ENCODE measurements at places on chromosomes 13 and 19.
A peak's percentile ranks its signal among the peaks of the same experiment; 100 is the strongest.

- peak; percentile 63 for DNase-seq
Measured at GRCh38 chr13:28568286-28568685, 73.4 kb upstream of the FLT1 start.

GRCh38 chr13:78609464-78610205 is 6.3 kb upstream of the POU4F1 start:
- DNase-seq = no peak

DNA sequence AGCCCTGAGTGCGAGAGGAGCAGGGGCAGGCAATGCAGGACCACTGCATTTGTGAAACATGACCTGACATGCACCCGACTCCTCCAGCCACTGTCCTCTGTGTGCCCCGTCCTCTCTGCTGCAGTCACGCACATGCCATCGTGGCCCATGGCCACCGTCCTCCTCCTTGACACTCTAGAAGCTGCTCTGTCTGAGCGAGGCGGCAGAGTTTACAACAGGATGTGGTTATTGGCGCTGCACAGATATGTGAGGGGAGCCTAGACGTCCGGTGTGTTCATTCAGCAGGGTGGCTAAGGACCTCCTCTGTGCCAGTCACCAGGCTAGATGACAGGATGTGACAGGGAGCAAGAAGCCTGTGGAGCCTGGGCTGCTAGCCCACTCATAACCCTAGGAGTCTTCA is 277.8 kb downstream of the FOXO1 start:
- peak; percentile 62 for DNase-seq

GRCh38 chr13:75705395-75705794 is 69.3 kb downstream of the LMO7 start:
- no peak for DNase-seq

GRCh38 chr13:94313321-94313910 is 166.1 kb downstream of the DCT start:
- DNase-seq = no peak

DNA sequence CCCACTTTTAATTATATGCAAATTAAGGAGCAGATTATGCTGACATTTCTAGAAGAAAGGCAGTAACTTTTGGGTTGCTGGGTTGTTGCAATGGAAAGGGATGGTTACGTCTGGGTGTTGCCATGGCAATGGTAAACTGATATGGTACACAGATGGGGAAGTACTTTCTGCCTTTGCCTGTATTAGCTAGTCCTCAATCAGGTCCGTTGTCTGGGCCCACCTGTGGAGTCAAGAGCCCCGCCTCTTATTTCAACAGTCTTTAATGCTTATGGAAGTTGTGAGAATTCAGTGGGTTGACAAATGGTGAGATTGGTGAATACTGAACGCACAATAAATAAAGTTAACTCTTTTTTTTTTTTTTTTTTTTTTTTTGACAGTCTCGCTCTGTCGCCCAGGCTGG is 30.6 kb upstream of the DPP9 start:
- no peak for DNase-seq

- DNase-seq = peak; percentile 92
Measured at GRCh38 chr19:17579661-17580244, 24.3 kb downstream of the COLGALT1 start.

GRCh38 chr13:94115054-94115453 is 364.4 kb downstream of the DCT start:
- no peak for DNase-seq

GRCh38 chr13:51453959-51454703 is 1.3 kb upstream of the INTS6 start:
- DNase-seq = no peak

DNA sequence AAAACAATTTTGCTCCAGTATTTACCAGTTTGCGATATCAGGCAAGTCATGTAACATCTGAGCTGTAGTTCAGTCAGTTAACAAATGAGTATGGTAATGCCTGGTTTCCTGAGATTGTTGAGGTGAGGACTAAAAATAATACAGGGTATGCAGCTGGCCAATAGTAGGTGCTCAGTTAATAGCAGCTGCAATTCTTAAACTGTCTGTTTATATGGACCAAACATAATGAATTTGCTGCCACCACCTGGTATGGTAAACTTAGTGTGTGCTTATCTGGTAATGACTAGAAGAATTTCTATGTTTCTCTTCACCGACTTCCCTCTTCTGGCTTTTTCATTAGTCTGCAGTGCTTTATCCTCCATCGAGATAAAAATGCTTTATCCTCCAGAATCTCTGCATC is 9.1 kb downstream of the ZMYM2 start:
- DNase-seq = peak; percentile 59

- peak; percentile 29 for DNase-seq
Measured at GRCh38 chr19:23991170-23991569, 76.5 kb downstream of the ZNF726 start.

DNA sequence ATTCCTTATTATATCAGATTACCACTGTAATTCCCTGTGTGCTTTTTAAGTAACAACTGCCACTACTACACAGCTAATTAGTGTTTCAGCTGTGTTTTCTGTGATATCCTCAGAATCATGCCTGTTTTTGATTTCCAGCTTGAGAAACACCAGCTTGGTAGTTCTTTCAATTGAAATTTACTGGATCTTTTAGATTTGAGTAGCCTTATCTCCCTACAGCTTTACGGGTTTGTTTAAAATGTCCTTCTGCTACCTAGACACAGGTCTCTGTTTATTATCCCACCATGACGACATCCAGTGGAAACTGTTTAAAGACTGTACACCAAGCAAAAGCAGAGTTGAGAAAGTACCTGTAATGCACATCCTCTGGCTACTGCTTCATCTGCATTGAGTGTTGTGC is 12.1 kb downstream of the HSPH1 start:
- DNase-seq = no peak

GRCh38 chr19:54041969-54042606 is 21.6 kb downstream of the VSTM1 start:
- no peak for DNase-seq

- DNase-seq = no peak
Measured at GRCh38 chr19:42794765-42795164, 29.3 kb upstream of the PSG8 start.

GRCh38 chr19:13952931-13953531 is 722 bp downstream of the DCAF15 start:
- peak; percentile 79 for DNase-seq

DNA sequence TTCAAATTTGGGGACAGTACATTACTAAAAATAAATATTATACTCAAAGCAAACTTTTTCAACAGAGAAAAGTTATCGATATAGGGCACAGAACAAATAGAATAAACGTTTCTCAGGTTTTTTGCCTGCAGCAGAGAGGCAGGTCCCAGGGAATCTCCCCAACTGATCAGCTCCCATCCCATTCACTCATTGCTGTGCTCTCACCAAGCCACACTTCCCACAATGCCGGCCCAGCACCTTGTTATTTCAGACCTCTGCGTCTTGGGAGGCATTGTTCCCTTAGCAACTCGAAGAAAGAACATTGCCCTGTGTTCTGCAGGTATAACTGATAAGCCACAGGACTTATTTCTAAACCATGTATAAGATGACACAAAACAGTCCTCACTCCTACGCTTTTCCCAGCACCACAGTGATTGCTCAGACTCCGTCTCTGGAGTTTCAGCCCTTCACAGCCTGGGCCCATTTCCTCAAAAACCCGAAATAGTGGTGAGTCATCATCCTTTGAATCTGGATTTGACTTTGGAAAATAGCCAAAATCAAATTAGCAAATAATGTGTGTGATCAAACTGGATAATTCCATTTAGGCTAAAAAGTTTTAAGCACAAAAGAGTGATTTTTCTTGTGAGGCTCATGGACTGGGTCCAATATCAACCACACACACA is 100.4 kb downstream of the DCLK1 start:
- no peak for DNase-seq

DNA sequence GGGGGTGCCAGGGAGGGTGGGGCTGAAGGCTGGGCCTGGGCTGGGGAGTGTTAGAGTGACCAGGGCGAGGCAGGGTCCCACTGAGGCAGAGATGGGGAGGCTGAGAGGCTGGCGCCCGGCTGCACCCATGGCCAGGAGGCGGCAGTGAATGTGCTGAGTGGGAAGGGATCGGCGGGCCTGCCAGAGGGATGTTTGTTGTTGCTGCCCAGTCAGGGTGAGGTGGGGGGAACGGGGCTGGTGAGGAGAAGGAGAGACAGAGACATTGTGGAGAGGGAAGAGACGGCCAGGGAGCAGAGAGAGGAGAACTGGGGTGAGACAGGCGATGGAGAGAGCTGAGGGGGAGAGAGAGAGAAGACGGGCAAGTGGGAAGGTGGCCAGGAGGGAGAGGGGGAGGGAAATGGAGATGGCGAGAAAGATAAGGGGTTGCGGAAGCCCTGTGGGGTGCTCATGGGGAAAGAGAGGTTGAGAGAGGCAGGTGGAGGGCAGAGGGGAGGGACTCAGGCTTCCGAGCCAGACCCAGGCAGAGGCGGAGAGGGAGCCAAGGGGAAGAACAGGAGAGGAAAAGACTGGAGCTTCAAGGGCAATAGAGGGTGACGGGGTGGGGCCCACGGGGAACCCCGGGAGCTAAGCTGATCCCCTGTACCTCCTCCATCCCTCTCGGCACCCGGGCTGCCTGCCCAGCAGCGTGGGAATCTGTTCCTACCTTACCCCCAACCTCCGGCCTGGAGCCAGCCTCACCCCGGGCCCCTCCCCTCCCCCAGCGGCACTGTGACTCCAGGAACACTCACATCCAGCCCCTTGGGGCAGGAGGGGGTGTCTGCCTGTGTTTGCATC is 690 bp upstream of the B3GNT8 start:
- DNase-seq = peak; percentile 51

- no peak for DNase-seq
Measured at GRCh38 chr13:49347650-49348385, 96.0 kb downstream of the CAB39L start.

- no peak for DNase-seq
Measured at GRCh38 chr19:42345191-42345812, 19.9 kb downstream of the MEGF8 start.

- DNase-seq = no peak
Measured at GRCh38 chr13:35996360-35996759, 134.8 kb downstream of the DCLK1 start.

DNA sequence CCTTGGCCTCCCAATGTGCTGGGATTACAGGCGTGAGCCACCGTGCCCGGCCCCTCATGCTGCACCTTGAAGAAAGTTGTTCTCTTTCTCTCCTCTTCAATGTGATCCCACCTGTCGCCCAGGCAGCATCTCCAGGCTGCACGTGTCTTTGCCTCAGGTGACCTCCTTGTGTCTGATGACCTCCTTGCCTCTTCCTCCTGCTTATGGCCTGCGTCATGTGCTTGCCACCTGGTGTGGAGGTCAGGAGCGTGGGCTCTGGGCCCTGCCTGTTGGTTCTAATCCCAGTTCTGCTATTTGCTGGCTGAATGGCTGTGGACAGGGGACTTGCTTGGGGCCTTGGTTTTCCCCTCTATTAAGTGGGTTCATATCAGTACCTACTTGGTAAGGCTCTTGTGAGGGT is 6.3 kb downstream of the BICRA start:
- no peak for DNase-seq

DNA sequence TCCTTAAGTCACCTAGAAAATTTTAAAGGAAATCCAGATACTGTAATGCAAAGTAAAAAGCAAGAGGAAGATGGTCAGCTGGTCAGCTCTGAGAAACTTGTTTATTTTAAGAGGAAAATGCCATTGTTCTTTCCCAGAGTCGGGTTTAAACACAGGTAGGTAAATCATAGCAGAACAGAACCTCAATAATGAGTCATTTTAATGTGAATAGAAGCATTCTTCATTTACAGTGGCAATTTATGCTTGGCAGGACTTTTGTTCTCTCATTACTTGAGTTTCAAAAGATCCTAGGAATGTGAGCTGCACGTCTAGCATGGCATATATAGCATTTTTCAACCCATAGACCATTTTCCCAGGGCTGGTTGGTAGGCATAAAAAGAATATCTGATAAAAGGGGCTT is 132.3 kb downstream of the LIG4 start:
- DNase-seq = no peak

- peak; percentile 86 for DNase-seq
Measured at GRCh38 chr13:30307194-30307970, at the start of gene KATNAL1. KATNAL1 (minus strand) TSS chr13:30307551; CDS start chr13:30283777, 23,774 bp downstream.

GRCh38 chr13:47038188-47038587 is 141.3 kb upstream of the HTR2A start:
- no peak for DNase-seq

GRCh38 chr13:62747629-62748028 is 1332.0 kb upstream of the PCDH20 start:
- no peak for DNase-seq

- peak; percentile 36 for DNase-seq
Measured at GRCh38 chr19:3606690-3607289, at the start of gene TBXA2R. TBXA2R (minus strand) TSS chr19:3606875; CDS start chr19:3600634, 6,241 bp downstream.

DNA sequence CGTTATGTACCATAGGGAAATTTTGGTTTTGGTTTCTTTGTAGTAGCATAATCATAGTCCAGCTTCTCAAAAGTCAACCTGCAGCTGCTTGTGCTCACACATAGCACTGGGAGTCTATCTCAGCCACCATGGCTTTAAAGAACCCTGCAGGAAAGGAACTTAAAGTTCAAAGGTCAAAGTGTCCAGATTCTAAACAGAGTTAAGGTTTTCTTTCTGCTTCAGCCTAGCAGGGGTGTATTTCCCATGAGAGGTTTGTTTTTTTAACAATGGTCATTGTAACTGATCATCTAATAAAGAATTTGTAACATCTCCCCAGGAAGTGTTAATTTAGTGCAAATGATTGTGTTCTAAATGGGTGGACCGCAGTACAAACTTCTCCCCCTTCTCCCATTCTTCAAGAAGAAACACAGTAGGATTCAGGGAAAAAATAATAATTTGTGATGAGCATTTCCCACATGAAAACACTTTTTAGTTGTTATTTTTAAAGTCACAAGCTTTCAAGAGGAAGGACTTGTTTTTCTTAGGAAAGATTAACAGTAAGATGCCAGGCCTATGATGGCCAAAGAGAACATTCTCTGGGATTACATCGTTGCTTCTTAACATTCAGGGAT is 168.0 kb downstream of the EFNB2 start:
- no peak for DNase-seq

DNA sequence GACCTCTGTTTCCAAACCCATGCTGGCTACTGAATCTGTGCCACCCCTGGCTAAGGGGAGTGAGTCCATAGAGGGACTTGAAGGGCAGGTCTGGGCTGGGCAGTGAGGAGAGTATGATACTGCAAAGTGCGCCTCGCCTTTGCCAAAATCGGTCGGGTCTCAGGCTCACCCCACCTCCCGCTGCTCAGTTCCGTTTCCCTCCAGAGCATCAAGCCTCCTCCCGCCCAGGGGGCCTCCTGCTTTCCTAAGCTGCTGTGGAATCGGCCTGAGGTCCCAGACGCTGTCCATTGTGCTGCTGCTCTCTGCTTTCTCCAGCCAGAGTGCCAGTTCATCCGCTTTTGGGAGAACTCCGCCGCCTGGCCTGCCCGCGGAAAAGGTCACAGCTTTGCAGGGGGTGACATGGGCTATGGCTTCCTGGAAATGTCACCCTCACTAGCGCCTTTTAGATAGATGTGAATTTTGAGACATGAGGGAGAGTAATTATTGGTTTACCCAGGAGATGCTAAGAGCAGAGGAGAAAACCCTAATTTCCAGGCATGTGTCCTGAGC is 1418.4 kb downstream of the UQCRFS1 start:
- DNase-seq = no peak

DNA sequence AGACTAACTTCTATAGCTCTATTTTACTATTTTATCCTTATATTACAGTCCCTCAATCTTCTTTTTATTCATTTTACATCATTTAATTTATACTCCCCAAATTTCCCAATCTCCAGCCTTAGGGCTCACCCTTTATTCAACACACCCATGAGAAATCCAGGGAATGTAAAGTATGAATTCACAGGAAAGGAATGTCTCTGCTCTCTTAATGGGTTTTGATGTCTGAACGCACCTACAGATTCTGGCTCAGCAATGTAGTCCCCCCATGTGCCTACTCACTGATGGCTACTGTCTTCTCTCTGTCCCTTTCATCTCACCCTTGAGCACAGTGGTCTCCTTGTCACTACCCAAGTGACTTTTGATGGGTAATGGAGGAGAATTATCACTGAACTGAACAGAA is 32.8 kb downstream of the TNFSF13B start:
- DNase-seq = no peak
